Astrocyte of the spinal cord (primary cell): ENCODE measurements at places on chromosomes 5 and 9.

- no peak for DNase-seq
Measured at GRCh38 chr9:96607971-96608370, 11.7 kb downstream of the CDC14B start.

- peak; percentile 79 for DNase-seq
Measured at GRCh38 chr5:68088302-68088701, 127.3 kb upstream of the PIK3R1 start.

- no peak for DNase-seq
Measured at GRCh38 chr5:10689391-10690081, 71.5 kb downstream of the DAP start.

- DNase-seq, result no peak
Measured at GRCh38 chr5:16378762-16379161, 86.8 kb downstream of the ZNF622 start.

DNA sequence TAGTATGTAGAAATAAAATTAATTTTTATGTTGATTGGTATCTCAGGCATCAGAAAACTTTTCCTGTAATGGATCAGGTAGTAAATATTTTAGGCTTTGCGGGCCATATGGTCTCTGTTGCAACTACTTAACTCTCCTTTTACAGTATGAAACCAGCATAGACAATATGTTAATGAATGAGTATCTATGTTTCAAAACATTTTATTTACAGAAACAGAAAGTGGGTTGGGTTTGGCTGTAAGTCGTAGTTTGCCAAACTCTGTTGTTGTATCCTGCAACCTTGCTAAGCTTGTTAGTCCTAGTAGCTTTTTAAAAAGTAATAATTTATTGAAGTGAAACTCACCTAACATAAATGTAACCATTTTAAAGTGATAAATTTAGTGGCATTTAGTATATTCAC lies 132.1 kb downstream of the NR3C1 start:
- no peak for DNase-seq

- DNase-seq, result no peak
Measured at GRCh38 chr5:67014957-67015400, 181.6 kb downstream of the CD180 start.

DNA sequence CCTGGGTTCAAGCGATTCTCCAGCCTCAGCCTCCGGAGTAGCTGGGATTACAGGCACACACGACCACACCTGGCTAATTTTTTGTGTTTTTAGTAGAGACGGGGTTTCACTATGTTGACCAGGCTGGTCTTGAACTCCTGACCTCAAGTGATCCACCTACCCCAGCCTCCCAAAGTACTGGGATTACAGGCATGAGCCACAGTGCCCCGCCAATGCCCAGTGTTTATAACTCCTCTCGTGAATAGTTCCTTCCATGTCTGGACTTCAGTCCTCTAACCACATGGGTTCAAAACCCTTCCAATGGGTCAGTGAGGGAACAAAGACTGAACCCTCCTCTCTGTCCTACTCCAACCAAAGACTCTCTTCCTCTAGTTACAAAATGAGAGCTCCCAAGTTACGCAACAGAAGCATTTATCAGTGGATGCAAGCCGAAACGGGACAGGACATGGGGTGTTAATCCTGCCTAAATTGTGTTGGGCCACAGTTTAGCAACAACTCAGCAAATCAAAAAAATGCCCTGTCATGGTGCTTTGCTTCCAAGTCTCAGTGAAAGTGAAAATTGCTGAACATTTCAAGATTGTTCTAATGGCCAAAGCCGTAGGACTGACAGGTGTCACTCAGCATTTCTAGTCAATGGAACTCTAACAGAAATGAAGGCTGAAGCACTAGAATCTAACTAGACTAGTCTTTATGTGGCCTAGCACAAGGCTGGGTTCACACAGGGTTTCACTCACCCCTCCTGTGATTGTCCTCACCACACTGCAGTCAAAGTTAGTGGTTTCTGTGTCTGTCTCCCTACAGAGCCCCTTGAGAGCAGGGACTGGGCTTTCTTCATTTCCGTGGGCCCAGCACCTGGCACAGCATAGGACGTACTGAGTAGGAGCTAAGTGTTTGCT lies 3.2 kb upstream of the TMEM245 start:
- no peak for DNase-seq

GRCh38 chr5:148697809-148698196 lies 43.5 kb upstream of the HTR4 start:
- no peak for DNase-seq

- no peak for DNase-seq
Measured at GRCh38 chr9:37468620-37469019, 3.4 kb upstream of the ZBTB5 start.

DNA sequence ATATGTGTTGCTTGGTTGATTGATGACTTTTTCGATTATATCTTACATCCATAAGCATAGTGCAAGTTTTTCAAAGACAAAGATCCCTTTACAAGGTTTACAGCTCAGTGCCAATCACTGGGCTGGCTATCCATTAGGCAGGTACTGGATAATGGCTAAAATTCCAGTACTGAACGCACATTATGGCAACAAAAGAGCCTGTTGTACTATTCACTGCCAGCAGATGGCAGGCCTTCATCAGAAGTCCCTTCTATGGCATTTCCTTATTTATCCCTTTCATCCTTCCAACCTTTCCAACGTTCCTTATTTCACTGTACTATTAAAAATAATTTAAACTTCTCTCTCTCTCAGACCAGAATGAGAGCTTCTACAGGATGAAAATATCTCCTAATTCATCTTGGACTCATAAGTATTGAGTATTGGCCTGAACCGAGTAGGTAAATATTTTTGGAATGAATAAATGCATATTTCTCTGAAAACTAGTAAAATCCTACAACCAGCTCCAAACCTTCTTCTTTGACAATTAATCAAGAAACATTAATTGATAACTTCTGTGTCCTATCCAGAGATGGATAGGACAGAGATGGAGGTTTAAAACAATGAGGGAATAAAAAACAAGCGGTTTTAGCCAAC lies 6.7 kb upstream of the WNT8A start:
- DNase-seq, result peak; percentile 60

DNA sequence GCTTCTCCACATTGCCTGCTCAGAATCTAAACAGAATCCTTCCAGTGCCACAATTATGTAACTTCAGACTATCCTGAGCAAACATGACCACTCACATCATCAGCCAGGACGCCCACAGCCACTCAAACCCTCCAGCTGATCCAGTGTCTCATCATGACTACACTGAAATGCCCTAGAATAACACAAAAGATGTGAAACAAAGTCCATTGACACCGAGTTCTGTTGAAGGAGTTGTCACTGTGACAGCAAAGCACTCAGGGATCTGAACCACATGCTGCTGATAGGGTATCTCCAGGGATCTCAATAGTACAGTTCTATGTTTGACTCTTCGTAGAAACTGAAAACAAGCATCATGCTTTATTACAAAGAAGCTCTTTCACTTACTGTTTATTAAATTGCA lies 150.2 kb downstream of the GABBR2 start:
- DNase-seq, result no peak

GRCh38 chr5:10578293-10578665 lies 14.4 kb downstream of the ANKRD33B start:
- no peak for DNase-seq

DNA sequence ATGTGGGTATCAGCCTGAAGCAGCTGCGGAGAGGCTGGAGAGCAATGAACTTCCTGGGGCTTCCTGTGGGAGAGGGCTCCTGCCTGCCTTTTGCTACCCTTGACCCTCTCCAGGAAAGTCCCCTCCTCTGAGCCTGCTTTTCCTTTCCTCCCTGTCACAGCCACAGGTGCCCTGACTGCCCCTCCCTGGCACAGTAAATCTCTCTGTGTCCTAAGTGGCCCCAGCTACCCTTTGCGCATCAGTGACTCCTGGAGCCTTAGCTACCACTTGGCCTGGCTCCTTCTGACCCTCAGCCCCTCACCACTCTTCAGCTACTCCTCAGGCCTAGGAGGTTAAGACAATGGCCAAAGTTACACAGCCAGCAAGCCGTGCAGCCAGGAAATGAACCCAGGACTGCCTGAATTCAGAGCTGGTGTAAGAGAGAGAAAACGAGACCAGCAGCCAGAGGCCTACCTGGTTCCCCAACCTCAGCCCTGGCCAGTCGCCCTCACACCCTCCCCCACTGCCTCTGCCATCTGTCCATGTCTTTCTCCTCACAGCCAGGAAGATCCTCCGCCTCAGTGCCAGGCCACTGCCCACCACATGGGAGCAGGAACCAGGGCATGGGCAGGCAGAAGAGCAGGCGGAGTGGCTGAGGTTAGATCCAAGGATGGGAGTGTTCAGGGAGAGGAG lies 18.6 kb downstream of the CNTFR start:
- no peak for DNase-seq

DNA sequence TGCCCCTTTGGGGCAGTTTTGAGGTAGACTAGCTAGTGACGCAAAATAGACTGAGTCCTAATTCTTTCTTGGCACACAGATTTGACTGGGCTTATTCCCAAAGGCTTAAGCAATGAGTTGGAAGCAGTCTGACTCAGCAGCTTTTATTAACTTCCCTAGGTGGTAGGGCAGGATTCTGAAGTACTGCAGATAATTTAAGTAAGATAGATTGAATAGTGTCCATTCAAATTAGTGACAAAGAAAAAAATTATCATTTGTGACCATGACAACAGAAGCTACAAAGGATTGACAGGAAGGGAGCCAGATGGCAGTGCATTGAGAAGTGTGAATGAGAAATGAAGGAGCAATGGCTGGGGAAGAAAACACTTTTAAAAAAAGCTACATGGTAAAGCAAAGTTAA lies 649.4 kb downstream of the CDH9 start:
- DNase-seq, result peak; percentile 84

DNA sequence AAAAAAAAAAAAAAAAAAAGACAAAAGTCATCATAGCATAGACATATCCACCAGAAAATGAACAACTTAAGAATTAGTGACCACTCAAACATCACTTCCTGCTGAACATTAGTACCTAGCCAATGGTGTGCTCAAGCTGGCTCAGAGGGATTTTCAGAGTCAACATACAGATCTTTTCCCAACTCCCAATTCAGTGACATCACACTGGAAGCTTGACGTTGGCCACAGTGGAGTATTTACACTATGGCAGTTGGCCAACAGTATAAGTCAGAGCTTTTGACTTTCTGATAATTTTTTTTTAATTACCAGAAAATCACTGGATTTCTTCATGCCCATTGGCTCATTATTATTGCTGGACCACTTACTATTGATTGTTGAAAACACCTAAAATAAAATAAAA lies 383.5 kb downstream of the ARHGEF28 start:
- DNase-seq, result no peak

DNA sequence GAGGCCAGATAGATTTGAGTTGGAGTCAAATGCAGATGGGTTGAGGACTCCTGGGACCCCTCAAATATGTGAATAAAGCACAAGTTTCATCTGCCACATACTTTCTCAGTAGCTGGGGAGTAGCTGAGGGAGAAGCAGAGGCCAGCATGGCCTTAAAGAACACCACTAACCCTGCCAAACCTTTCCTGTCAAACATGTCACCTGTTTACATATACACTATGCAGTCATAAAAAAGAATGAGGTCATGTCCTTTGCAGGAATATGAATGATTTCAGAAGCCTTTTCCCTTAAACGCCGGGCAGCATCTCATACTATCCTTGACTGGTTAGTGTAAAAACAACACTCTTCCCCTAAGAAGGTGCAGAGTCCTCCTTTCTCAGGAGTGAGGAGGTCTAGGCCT lies 25.2 kb upstream of the HSD17B4 start:
- DNase-seq, result no peak

- DNase-seq, result peak; percentile 33
Measured at GRCh38 chr5:31131381-31131891, 62.0 kb upstream of the CDH6 start.

GRCh38 chr5:9841516-9842170 lies 211.5 kb upstream of the TAS2R1 start:
- no peak for DNase-seq

DNA sequence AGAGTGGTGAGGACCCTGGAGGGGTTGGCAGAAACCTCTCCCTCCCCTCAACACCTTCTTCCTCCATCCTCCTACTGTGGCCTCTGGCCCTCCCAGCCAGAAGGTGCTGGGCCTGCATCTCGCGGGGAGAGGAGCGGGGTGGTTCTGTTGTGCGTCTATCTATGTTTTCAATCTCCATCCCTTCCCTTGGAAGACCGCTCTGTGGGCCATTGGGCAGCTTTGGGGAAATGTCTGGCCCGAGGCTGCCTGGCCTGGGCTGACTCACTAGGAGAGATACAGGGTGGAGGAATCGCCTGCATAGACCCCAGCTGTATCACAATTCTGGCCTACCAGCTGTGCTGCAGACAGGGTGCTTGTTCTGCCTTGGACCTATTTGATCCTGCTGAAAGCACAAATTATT lies 48.4 kb upstream of the DAB2IP start:
- no peak for DNase-seq

DNA sequence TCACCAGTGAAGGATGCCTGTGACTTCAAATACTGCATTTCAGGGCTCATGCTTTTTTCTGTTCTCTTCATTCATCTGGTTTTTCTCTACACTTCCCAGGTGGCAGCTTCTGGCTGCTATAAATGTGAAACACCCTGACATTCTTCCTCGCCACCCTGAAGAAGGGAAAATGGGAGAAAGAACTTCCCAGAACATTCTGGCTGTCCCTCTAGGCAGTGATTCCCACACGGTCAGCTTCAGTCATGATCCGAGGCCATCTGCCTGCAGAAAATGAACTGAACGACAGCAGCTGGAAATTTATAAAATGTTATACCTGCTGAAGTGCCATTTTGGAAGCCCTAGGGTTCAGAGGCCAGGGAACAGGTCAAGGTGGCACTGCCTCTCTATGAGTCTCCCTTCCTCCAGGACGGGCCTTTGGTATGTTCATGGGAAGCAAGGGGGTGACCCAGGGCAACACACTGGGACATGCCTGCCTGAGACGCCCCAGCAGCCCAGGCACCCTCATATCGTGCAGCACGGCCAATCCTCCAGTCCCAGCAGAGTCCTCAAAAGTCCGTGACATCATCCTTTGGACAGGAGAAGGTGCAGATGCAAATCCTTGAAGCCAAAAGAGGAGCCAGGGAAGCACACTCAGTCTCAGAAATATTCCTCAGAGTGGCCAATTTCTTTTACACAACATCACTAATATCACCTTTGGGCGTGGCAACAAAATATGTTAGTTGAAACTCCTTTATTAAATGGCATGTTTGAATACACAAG lies 107.1 kb downstream of the SEMA5A start:
- no peak for DNase-seq

GRCh38 chr5:156367597-156367996 lies 40.6 kb downstream of the SGCD start:
- DNase-seq, result peak; percentile 55

DNA sequence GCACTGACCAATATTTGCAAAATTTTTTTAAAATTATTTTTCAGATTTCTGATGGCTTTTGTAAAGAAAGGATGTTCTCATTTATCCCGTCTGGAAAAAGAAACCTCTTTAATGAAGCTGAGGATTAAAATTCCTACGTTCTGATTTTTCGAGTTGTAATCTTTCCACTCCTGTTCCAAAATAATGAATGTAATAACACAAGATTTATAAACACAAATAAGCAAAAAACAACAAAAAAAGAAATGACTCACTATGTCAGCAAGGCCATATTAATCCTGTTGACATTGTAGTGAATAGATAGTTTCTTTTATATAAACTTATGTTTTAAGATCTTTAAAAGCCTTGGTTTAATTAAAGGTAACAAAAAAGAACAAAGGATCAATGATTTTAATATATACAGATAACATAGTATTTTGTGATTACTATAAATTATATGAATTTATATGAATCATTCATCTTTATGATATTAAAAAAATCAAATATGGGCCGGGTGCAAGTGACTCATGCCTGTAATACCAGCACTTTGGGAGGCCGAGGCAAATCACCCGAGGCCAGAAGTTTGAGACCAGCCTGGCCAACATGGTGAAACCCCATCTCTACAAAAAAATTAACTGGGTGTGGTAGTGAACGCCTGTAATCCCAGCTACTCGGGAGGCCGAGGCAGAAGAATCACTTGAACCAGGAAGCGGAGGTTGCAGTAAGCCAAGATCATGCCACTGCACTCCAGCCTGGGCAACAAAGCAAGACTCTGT lies 336.6 kb upstream of the DAB2 start:
- no peak for DNase-seq
